Central memory CD4-positive, alpha-beta T cell (primary cell): ENCODE measurements at places on chromosomes 3 and 15.

DNA sequence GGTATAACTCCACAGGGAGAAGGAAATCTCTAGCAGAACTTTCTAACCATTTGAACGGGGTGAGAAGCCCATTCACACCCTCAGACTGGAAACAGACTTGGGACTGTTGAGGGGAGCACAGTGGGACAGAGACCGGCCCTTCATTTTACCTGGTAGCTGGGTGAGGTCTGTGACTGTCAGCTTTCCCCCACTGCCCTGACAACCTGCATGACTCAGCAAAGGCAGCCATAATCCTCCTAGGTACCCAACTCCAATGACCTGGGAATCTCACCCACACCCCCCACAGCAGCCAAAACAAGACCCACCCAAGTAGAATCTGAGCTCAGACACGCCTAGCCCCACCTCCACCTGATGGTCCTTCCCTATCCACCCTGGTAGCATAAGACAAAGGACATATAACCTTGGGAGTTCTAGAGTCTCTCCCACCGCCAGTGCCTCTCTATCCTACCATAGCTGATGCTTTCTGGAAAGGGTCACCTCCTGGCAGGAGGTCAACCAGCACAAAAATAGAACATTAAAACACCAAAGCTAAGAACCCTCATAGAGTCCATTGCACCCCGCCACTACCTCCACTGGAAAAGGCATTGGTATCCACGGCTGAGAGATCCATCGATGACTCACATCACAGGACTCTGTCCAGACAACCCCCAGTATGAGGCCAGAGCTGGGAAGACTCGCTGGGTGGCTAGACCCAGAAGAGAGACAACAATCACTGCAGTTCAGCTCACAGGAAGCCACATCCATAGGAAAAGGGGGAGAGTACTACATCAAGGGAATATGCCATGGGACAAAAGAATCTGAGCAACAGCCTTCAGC lies 28.0 kb downstream of the SENP7 start:
- DNase-seq, result no peak

GRCh38 chr3:100702082-100702979 lies 7.0 kb upstream of the TFG start:
- no peak for DNase-seq

- no peak for DNase-seq
Observed at GRCh38 chr15:79402136-79402535, 30.0 kb upstream of the MINAR1 start.

DNA sequence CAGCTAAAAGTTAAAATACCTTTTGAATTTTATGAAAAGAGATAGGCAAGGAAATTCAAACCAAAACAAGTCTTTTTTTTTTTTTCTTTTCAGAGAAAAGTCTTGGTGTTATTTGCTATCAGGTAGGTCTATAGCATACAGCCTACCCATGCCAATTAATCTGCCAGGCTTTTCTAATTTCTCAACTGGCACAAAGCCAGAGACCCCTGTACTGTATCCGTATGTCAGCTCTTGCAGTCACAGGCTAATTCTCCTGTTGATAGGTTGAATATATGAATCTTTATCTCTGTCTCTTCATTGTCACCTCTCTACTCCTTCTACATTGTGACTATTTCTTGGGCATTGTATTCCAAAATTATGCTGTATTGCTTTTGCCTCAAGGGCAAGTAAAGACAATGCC lies 133.4 kb downstream of the IL5RA start:
- DNase-seq, result no peak

DNA sequence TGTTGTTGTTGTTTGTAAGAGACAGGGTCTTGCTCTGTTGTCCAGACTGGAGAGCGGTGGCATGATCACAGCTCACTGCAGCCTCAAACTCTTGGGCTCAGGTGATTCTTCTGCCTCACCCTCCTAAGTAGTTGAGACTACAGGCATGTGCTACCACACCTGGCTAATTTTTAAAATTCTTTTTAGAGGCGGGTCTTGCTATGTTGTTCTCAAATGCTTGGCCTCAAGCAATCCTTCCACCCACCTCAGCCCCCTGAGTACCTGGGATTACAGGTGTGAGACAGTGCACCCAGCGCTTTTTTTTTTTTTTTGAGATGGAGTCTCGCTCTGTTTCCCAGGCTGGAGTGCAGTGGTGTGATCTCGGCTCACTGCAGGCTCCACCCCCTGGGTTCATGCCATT lies 46.7 kb downstream of the TMOD3 start:
- DNase-seq, result no peak

DNA sequence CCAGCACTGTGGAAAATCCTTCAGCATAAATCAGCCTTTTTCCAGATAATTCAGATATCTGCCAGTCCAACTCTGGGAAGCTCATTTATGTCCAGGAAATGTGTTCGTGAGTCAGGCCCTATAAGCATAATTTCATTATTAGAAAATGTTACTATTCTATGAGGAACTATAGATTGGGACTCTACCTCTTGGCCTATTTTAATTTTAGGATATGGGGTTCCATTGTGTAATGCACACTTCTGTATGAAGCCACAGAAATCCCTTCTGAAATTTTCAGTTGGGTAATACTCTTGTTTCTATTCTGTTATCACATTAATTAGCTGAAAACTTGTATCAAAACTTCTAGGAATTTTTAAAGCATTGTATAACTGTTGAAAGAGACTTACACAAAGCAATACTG lies 43.9 kb upstream of the IL12A start:
- no peak for DNase-seq
